ENCODE measurements at places on chromosomes 7 and 10.

- no peak for DNase-seq
Observed at GRCh38 chr10:34290412-34291081, 524.5 kb downstream of the PARD3 start.

- no peak for DNase-seq
Observed at GRCh38 chr10:68110027-68110426, 739 bp downstream of the MYPN start.

DNA sequence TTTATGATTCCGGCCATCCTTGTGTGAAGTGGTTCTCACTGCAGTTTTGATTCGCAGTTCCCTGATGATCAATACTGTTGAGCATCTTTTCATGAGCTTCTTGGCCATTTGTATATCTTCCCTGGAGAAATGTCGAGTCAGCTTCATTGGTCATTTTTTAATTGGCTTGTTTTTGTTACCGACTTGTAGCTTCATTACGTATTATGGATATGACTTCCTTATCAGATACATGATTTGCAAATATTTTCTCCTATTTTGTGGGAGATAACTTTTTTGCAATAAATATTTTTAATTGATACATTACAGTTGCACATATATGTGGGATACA, 27.4 kb upstream of the TPK1 start:
- no peak for DNase-seq

DNA sequence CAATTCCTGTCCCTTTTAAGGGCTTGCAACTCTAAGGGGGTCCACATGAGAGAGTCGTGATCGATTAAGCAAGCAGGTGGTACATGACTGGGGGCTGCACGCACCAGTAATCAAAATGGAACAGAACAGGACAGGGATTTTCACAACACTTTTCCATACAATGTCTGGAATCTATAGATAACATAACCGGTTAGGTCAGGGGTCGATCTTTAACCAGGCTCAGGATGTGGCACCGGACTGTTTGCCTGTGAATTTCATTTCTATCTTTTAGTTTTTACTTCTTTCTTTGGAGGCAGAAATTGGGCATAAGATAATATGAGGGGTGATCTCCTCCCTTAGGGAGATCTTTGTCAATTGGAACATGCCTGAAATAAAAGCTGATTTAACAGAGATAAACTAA, 370.1 kb downstream of the IPMK start:
- no peak for DNase-seq

DNA sequence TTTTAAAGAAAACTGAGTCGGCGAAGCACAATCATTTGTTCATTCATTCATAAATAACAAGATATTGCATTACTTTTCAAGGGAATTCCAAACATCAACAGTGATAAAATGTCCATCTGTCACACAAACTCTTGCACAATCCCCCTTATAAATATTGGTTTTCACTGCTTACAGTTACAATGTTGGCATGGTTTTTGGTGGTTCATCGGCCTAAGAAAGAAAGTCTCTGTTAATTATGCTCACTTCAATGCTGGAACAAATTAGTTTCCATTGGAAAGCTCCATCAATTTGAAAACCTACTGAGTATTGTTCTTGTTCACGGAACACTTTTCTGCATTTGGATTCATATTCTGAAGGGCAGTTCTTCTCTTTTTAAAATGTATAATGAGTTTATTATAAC, 188.5 kb downstream of the JAZF1 start:
- DNase-seq: peak; percentile 70

GRCh38 chr7:522071-522950, 2.7 kb upstream of the PDGFA start:
- DNase-seq: no peak

GRCh38 chr10:42638821-42639270, 476 bp upstream of the ZNF33B start:
- DNase-seq: no peak

GRCh38 chr7:138064856-138065357, 11.4 kb upstream of the AKR1D1 start:
- no peak for DNase-seq

DNA sequence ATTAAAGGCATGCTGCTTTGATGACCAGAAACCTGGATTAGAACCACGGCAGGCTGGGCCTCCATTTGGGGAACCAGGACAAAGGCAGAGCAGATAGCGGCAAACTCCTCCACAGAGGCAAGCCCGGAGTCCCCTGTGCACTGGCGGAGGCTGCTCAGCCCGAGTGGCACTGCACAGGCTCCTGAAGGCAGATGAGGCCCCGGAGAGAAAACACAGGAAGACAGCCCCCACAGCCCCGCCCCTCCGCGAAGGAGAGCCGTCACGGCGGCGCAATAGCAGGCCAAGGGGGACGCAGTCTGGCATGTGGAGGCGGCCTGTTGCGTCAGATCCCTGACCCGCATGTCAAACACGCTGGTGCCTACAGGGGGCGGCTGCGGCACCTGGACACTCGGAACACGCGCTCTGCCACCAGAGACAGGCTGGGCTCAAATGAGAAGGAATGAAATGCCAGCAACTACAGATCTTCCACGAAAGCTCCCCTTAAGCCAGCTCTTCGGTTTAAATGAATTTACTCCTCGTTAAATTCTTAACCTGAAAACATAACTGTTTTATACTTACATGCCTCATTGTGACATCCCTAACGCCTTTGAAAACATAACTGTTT, 128.5 kb downstream of the MAD1L1 start:
- peak; percentile 46 for DNase-seq

All from brain (organoid and tissue), 16 donors.